ENCODE measurements at places on chromosomes 2 and 18. TPM values are rescaled to one million over a fixed set of nuclear protein-coding genes. Genes with fewer than 3 reads are reported as not detected.

Gene NEU2
- polyA plus RNA-seq, result not detected

Gene RAX
- polyA plus RNA-seq, result not detected

Gene HOXD4
- 1.1 TPM for polyA plus RNA-seq

Gene KCTD18
- polyA plus RNA-seq, result 7.1 TPM

Gene RND3
- 9.7 TPM for polyA plus RNA-seq

Gene GALNT5
- not detected for polyA plus RNA-seq

Gene CNPPD1
- polyA plus RNA-seq, result 72.7 TPM

Gene SPATA3
- polyA plus RNA-seq, result not detected

Gene ASIC4
- not detected for polyA plus RNA-seq

Gene TMEM87B
- 3.1 TPM for polyA plus RNA-seq

Gene GPR45
- 0.03 TPM for polyA plus RNA-seq

Gene NPAS2
- polyA plus RNA-seq, result 8.5 TPM

Gene FTCDNL1
- 6.8 TPM for polyA plus RNA-seq

Gene CBLN2
- not detected for polyA plus RNA-seq

Gene MC5R
- not detected for polyA plus RNA-seq

Gene CNNM3
- polyA plus RNA-seq, result 7.7 TPM

Gene ABI2
- polyA plus RNA-seq, result 12.0 TPM

Gene TMEM185B
- 10.4 TPM for polyA plus RNA-seq

Gene DOCK10
- polyA plus RNA-seq, result 0.17 TPM

Gene RSAD2
- 0.95 TPM for polyA plus RNA-seq

Gene MAP2
- polyA plus RNA-seq, result 1.8 TPM

Gene SERPINB13
- polyA plus RNA-seq, result not detected

Gene ATP8B1
- 0.45 TPM for polyA plus RNA-seq

Gene ARHGAP15
- 0.95 TPM for polyA plus RNA-seq

Gene SLC30A3
- polyA plus RNA-seq, result 0.16 TPM

Gene PPP4R1
- polyA plus RNA-seq, result 23.0 TPM

Gene CABYR
- 0.04 TPM for polyA plus RNA-seq

Gene FAP
- polyA plus RNA-seq, result 0.96 TPM

Gene MARCO
- polyA plus RNA-seq, result 2.6 TPM

Gene TRIP12
- polyA plus RNA-seq, result 51.8 TPM

Gene IL36RN
- polyA plus RNA-seq, result not detected

Gene VRK2
- 6.2 TPM for polyA plus RNA-seq

Gene OTOS
- not detected for polyA plus RNA-seq

Gene PLA2R1
- polyA plus RNA-seq, result 0.17 TPM

Gene CHST10
- 4.1 TPM for polyA plus RNA-seq

Gene CEBPZOS
- 34.6 TPM for polyA plus RNA-seq

Gene C2orf69
- 11.2 TPM for polyA plus RNA-seq

Gene TEX261
- polyA plus RNA-seq, result 70.5 TPM

Gene CYTIP
- 0.21 TPM for polyA plus RNA-seq

Gene CYP27A1
- 18.4 TPM for polyA plus RNA-seq

Gene GALNT13
- polyA plus RNA-seq, result not detected
